Muscle of back (tissue), 13 donors: ENCODE measurements at places on chromosomes 6 and 20. TPM values are rescaled to one million over a fixed set of nuclear protein-coding genes. Genes with fewer than 3 reads are reported as not detected.

Gene BCAS1
- polyA plus RNA-seq, result 3.0 TPM

Gene LBP
- polyA plus RNA-seq, result not detected

Gene TGM3
- 0.39 TPM for polyA plus RNA-seq

Gene IRAK1BP1
- polyA plus RNA-seq, result 3.8 TPM

- no peak for DNase-seq
Measured at GRCh38 chr6:99841297-99841696, 152.7 kb downstream of the MCHR2 start.

GRCh38 chr6:142026471-142026870 is 106.3 kb upstream of the GJE1 start:
- DNase-seq, result no peak

DNA sequence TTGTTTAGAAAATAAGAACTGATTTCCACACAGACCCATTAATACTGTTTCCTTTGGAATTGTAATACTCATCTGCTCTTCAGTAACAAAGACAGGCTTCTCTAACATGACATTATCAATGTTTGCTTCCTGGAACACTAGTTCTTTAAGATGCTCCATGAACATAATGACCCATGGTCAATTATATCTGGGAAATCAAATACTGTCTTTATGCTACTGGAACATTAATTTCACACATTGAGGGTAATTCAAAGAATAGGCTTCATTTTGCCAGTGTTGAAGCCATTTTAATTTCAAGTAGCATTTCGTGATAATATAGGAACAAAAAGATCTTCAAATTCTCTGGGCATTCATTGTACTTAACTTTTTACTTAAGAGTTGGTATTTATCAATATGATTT is 80.9 kb downstream of the OPN5 start:
- DNase-seq, result no peak

DNA sequence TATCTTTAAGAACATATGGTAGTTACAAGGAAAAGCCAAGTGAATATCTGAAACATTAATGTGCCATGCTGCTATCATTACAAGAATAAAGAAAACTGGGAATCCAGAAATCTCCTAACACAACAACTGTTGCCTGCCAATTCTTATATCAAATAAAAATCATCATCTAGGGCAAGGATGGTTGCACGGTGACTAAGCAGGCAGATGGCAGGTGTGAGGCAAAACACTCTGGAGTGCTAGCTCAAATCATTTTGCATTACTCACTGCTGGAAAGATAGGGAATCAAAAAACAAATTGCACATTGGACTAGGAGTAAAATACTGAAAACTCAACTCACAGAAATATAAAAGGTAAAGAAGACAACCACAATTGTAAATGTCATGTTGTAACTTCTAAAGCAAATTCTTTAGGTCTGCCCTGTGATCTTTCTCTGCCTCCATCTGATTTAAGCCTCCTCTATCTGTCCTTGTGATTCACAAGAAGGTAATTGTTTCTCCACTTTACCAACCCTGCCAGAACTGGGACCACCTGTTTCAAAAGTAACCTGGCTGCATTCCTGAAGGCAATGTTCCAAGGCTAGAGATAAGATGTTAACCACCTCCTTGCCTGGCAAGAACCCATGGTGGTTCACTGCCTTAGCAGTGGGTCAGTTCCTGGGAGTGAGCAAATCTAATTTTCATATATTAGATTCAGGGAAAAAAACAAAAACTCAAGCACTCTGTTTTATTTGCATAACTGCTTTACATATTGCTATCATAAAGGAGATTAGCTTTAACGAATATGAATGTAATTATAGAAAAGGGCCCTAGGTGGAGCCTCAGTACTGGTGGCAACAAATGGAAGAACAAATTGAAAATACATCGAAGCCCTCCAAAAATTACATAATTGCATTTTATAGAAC is 33.1 kb upstream of the LCA5 start:
- DNase-seq, result peak; percentile 23

- no peak for DNase-seq
Measured at GRCh38 chr6:135094403-135094821, 39.8 kb upstream of the HBS1L start.
